Retinal pigment epithelial cell (primary cell): ENCODE measurements at places on chromosomes 6 and 20.

GRCh38 chr6:21199262-21199661 is 394.3 kb upstream of the SOX4 start:
- no peak for DNase-seq

GRCh38 chr20:44219791-44220190 is 9.2 kb upstream of the OSER1 start:
- DNase-seq, result no peak

DNA sequence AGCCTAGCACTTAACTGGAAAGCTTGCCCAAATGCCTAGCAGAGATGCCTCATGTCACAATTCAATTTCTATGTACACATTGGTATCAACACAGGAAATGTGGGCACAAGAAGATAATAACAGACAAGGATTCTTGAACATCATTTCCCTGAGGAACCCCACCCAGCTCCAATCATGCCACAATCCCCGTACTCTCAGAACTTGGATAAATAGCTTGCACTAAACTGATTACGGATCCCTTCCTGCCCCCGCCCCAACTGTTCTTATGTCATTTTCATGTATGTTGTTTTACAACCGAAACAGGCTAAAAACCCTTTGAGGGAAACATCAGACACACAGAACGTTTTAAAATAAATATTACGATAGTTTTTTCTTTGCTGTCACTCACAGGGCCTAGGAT is 87.1 kb downstream of the BACH2 start:
- no peak for DNase-seq

- no peak for DNase-seq
Measured at GRCh38 chr6:134784336-134784735, 165.6 kb downstream of the ALDH8A1 start.

DNA sequence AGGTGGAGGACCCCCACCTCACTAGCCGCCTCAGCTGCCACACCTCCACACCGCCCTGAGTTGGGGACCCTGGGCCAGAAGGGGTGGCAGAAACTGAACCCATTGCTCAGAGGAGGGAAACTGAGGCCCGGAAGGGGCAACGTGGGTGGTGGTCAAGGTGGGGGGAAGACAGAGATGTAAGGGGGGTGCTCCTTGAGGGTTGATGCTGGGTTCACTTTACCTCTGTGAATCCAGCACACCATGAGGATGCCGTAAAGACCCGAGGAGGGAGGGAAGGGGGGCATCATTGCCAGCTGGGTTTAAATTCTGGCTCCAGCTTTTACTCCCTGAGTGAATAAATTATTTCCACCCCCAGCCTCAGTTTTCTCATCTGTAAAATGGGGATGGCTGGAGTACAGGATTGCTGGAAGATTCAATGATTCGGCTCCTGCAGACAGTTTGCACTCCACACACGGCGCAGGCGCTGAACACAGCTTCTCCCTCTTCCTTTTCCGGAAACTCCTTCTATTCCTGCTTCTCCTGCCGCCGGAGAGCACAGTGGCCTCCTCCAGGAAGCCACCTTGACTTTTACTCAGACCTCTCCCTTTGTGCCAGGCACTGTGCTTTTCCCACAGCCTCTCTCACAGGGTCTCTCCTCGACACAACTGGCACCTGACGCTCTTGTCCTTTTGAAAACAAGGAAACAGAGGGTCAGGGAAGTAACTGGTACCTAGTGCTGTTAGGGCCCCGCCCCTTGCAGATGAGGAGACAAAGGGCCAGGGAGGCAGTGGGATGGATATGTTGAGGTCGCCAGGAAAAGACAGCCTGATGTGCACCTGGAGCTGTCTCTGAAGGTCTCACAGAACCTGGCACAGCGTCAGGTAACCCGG is 59.4 kb downstream of the UBE2V1 start:
- no peak for DNase-seq

- DNase-seq, result no peak
Measured at GRCh38 chr20:40813029-40813431, 124.0 kb upstream of the MAFB start.

GRCh38 chr6:69796073-69796641 is 653 bp downstream of the LMBRD1 start:
- no peak for DNase-seq

- DNase-seq, result no peak
Measured at GRCh38 chr20:2507464-2507863, 1.3 kb downstream of the ZNF343 start.
